ENCODE measurements at places on chromosomes 2 and 18.

GRCh38 chr18:22031611-22032010, 137.8 kb upstream of the GATA6 start:
- no peak for DNase-seq

GRCh38 chr2:196677404-196677803, 37.9 kb downstream of the CCDC150 start:
- no peak for DNase-seq

GRCh38 chr2:175167076-175167791, 769 bp downstream of the ATF2 start:
- DNase-seq: peak; percentile 70

- no peak for DNase-seq
Observed at GRCh38 chr2:50647381-50647780, 384.6 kb downstream of the NRXN1 start.

- DNase-seq: no peak
Observed at GRCh38 chr2:205683502-205684367, 1.4 kb downstream of the NRP2 start.

DNA sequence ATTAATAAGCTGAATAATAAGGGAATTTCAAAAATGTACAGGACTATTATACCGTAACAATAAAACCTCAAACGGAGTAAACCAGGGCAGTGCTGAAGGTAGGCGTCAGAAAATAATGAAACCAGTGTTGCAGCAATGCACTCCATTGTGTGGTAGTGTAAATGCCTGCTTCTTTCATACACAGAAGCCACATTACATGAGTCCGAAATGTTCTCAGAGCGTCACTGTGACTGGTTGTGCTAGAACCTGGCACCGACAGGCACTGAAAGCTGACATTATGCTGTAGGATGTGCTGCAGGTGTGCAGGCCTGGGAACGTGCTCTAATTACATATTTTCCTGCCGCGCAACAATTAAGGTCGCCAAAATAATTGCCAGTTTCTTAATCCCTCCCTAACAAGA, 53.3 kb downstream of the ZEB2 start:
- peak; percentile 34 for DNase-seq

- no peak for DNase-seq
Observed at GRCh38 chr2:76870011-76870410, 652.2 kb downstream of the LRRTM4 start.

DNA sequence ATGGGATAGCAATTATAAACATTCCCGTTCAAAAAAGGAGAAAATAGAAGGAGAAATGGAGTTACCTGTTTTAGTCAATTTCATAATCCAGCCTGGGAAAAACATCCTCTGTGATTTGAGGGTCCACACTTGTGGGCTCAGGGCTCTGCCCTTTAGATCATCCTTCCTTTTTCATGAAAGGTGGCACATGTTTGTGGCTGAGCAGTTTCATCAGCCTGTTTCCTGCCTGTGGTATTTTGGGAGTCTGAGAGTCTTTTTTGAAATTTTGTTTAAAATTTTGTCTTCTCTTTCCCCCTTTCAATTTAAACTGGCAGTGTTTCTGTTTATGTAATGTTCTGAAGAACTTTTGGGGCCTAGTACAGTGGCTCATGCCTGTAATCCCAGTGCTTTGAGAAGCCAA, 84.0 kb downstream of the KIAA1328 start:
- no peak for DNase-seq

GRCh38 chr2:146041274-146041910, 1521.5 kb upstream of the ZEB2 start:
- no peak for DNase-seq

DNA sequence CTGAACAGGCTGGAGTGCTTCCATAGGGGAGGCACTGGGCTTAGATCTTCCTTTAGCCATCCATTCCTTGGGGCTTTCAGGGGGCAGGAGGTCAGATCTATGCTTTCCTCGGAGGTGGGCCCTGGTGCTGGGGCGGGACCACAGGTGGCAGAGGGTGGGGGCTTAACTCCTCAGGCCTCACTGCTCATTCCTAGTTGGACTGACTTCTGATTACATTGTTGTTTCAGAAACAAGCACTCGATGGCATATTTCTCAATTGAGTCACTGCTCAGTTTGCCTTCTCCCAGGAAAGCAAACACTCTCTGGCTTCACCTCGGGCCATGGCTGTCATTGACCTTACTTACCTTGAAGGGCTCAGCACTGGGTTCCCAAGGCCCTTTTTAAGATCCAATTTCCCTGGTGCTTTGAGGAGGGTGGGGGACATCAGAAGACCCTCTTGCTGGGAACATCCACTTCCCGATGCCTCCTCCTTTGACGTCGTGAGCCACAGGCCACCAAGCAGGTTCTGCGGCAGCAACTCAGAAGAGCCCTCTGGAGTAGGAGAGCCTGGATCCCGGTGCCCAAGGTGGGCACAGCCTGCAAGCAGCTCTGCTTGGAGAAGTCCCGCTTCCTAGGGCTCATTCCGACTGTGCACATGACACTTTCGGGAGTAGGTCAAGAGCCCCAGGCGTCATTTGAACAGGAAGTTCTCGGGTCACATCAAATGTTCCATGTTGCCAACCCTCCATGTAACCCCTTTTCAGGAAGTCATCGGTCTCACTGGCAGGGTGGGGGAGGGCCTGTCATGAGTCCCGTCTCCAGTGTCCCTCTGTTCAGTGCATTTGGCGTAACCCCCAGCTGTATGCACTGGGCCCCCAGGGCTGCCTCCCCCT, 40.6 kb downstream of the SDC1 start:
- no peak for DNase-seq
